ENCODE measurements at places on chromosomes 5 and 9.

GRCh38 chr5:179271428-179271734 is 73.9 kb downstream of the ADAMTS2 start:
- DNase-seq = no peak

DNA sequence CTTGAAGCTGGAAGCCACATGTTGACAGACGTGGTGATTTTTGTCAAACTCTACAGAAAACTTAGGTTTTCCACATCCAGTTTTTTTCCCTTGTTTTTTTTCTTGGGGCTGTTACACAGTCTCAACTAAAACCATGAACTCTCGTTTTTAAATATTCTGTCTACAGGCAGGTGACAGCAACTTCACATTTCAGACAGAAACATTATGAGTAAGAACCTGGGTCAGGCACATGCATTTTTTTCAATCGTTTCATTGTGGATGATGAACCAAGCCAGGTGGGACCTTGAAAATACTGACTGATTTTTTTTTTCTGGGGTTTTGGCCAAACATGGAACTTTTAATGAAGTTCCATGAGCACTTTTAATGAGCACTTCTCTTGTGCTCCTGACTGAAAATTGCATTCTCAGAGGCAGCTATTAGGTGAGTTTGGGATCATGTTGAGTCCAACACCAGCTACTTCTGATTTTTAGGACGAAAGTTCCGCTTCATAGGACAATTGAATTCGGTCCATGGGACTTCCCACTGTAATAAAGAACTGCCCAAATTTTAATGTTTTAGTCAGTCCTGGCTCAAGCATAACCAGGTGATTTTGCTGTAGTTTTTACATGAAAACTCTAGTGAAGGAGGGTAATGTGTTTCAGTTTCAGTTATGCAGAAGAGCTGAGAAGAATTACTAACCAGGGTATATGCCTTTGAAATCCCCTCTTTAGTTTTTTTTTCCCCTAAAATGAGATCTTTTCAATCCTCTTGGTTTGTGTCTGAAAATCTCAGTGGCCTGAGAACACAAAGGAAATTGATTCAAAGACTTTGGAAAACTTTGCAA is 93.2 kb upstream of the ADAMTS16 start:
- no peak for DNase-seq

DNA sequence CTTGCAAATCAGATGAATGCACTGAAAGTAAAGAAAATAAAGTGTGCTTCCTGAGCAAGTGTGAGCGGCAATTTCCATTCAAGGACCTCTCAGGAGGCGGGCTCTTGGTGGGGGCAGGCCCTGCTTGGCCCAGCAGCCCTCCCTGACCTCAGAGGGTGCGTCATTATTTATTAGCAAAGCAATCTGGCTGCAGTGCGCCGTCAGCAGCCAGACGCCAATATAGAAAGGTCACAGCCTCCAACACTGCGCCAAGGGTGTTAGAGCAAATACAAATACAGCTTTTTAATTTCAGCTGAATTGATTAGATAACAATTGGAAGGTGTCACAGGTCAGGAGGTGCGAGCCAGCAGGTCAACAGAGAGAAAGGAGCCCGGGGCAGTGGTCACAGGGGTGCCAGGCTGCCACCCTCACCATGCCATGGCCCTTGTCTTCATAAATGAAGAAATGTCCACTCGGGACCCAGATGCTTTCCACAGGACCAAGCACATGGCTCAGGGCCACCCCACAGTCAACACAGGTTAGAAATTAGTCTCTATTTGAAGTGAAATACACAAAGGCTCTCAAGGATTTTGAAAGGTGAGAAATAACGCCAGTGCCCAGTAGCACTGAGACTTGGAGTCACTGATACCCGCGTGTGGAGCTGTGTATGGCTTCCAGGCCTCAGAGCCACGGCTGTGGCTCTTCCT is 309.8 kb downstream of the IRX2 start:
- no peak for DNase-seq

DNA sequence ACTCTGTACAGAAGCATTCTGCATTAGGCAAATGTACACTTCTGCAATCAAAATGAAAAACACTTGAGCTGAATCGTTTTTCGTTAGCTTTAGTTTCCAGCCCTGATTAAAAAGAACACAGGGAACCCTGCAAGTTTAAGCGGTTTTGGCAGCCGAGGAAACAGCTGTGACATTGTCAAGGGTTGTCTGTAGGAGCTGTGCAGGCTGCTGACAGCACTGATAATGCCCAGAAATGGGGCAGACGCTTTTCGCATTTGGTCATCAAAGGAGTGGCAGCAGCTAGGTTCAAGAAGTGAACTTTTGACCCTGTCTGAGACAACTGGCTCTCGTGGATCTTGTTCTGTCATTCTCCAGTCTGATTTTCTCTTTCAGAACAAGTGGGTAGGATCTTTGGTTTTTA is 165.6 kb upstream of the CCDC152 start:
- no peak for DNase-seq

- no peak for DNase-seq
These were observed 53.4 kb downstream of the SLC22A5 start for GRCh38 chr5:132422720-132423437.

- DNase-seq = no peak
These were observed 574.7 kb downstream of the TLE4 start for GRCh38 chr9:80146466-80146865.

DNA sequence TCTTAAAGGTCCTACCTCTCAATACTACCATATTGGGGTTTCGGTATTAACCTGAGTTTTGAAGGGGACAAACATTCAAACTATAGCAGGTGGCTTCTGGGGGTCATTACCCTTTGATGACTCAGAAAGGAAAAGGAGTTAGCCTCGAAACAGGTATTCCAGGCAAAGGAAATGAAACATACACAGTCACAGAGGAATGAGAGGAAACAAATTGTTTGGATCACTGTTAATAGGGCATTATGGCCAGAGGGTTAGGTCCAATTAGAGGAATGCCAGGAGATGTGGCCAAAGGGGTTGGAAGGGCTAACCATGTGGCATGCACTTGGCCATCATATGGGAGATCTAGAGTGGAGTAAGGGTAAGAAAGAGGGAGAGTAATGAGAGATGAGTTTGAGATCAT is 23.9 kb upstream of the NIM1K start:
- no peak for DNase-seq

- no peak for DNase-seq
These were observed 150.1 kb upstream of the SLC27A6 start for GRCh38 chr5:128815201-128815600.

DNA sequence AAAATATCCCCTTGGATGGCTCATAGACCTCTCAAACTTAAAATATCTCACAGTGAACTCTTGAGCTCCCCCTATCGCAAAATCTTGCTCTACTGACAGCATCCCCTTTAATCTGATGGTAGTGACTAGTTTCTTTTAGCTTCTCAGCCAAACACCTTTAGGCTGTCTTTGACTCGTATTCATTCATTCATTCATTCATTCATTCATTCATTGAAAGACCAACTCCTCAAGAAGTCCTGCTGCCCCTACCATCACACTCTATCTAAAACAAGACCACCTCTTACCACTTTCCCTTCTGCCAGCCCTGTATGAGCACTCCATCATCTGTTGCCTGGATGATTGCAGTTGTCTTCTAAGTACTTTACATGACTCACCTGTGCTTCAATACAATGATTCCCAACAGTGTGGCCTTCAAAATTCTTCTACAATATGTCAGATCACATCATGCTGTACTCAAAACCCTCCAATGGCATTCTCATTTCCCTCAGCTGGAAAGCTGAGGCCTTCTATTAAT is 46.8 kb downstream of the ITGA2 start:
- no peak for DNase-seq

GRCh38 chr9:81613002-81613812 is 76.1 kb downstream of the TLE1 start:
- no peak for DNase-seq

DNA sequence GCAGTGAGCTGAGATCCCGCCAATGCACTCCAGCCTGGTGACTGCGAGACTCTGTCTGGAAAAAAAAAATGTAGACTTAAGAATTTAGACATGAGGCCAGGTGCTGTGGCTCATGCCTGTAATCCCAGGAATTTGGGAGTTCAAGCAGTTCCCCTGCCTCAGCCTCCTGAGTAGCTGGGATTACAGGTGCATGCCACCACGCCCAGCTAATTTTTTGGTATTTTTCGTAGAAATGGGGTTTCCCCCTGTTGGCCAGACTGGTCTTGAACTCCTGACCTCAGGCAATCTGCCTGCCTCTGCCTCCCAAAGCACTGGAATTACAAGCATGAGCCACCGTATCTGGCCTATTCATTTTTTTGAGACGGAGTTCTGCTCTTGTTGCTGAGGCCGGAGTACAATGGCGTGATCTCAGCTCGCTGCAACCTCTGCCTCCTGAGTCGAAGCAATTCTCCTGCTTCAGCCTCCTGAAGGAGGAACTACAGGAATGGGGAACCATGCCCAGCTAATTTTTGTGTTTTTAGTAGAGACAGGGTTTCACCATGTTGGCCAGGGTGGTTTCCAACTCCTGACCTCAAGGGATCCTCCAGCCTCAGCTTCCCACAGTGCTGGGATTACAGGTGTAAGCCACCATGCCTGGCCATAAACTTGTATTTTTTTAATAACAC is 14.0 kb downstream of the DDX46 start:
- no peak for DNase-seq

GRCh38 chr5:123134653-123135181 is 45.7 kb downstream of the PRDM6 start:
- DNase-seq = no peak

DNA sequence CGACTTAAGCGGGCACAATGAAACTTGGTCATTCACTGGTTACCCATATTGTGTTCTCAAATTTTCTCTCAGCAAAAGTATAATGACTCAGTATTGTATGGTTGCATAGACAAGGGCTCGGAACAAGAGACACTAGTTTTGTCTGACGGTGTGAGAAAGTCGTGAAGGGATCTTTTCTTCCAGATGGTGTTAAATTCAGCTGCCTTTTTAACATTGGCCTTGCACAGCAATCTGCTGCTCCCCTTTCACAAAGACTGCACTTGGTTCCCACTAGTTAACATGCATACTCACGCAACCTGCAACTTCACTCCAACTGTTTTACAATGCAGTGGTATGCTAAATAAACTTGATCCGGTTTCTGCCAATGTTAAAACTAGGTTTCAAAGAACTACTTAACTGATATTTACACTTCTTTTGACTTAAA is 219.2 kb downstream of the MEF2C start:
- DNase-seq = no peak

GRCh38 chr5:14752497-14753071 is 88.1 kb downstream of the OTULIN start:
- no peak for DNase-seq

DNA sequence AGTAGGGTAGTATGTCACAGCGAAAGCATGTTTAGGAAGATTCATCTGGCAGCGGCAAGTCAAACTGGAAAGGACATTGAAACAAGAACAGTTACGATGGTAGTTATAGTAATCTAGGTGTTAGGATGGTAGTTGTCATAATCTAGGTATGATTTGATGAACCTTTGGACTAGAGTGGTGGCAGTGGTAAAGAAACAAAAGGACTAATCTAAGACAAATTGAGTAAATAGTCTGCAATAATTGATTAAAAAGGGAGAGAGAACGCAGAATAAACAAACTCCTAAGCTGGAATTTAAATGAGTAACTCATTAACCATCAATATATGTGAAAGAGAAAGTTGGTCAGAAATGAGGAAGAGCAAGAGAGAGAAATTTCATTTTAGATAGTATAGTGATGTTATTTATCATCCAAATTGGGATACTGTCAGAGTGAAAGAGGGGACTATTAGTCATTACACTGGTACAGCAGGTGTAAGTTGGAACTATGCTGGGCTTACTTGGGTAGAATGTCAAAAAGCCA is 56.8 kb downstream of the MTREX start:
- no peak for DNase-seq

GRCh38 chr5:436641-436975 is 6.4 kb upstream of the EXOC3 start:
- no peak for DNase-seq

GRCh38 chr5:2752821-2753439 is 1.5 kb upstream of the IRX2 start:
- no peak for DNase-seq

- no peak for DNase-seq
These were observed 63.4 kb downstream of the DENND1A start for GRCh38 chr9:123866497-123866896.

DNA sequence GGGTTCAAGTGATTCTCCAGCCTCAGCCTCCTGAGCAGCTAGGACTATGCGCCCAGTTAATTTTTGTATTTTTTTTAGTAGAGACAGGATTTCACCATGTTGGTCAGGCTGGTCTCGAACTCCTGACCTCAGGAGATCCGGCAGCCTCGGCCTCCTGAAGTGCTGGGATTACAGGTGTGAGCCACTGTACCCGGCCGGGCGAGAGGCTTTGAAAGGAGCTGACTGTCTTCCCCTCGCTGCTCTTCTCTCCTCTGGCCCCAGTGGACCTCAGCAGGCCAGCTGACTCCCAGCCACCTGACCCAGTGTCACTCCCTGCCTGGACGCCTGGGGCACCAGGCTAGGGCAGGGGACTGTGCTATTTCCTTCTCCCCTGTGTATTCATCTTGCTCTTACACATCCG is 89.5 kb upstream of the ANKRD55 start:
- no peak for DNase-seq

DNA sequence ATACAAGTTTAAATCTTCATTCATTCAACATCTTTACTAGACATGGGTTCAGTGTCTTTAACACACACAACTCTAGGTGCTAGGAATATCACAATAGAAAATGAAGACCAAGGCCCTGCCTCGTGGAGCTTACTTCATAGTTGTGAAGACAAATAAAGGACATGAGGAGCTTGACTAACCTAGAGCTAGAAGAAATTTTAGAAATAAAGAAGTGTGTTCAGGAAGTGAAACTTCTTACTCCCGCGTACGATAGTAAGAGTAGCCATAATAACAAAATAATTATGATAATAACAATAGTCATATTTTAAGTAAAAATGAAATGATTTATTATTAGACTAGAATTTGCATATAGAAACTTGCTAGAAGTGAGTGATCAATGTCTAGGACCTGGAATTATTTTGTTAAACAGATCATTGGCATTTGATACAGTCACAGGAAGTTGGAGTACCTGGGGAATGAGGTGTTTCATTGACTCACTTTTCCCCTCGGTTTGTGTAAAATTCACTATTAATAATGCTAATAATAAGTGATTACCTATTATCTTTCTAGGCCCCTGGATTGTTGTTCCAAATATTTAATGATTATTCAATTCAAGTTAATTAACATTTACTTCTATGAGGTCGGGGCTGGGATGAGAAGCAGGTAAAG is 331.3 kb downstream of the NSG2 start:
- DNase-seq = no peak

GRCh38 chr5:105288946-105289345 is 1726.4 kb upstream of the NUDT12 start:
- DNase-seq = no peak

GRCh38 chr5:36033486-36033885 is 33.2 kb downstream of the UGT3A2 start:
- DNase-seq = no peak

DNA sequence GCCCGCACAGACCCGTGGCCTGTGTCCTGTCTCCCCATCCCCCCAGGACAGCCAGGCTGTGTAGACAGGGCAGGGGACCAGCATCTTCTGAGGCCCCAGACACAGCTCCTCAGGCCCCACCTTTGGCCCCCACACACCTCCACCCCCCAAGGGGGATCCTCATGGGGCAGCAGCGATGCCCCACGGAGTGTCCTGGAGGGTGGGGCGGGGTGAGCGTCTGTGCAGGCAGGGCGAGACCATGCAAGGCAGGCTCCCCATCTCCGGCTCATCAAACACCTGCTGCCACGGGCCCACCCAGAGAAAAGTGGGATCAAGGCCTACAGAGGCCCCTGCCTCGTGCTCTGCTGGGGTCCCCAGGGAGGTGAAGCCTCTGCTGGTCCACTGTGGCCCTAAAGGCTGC is 118.7 kb upstream of the FOXD4L5 start:
- no peak for DNase-seq

Measured in activated CD4-positive, alpha-beta T cell treated with anti-CD3 and anti-CD28 coated beads for 1 hour (primary cell).